NT2/D1 (cell line): ENCODE measurements at places on chromosomes 7 and 10.

GRCh38 chr7:135392701-135393100, 117.2 kb downstream of the CNOT4 start:
- no peak for DNase-seq

GRCh38 chr10:125559210-125559609, 123.8 kb downstream of the TEX36 start:
- no peak for DNase-seq

DNA sequence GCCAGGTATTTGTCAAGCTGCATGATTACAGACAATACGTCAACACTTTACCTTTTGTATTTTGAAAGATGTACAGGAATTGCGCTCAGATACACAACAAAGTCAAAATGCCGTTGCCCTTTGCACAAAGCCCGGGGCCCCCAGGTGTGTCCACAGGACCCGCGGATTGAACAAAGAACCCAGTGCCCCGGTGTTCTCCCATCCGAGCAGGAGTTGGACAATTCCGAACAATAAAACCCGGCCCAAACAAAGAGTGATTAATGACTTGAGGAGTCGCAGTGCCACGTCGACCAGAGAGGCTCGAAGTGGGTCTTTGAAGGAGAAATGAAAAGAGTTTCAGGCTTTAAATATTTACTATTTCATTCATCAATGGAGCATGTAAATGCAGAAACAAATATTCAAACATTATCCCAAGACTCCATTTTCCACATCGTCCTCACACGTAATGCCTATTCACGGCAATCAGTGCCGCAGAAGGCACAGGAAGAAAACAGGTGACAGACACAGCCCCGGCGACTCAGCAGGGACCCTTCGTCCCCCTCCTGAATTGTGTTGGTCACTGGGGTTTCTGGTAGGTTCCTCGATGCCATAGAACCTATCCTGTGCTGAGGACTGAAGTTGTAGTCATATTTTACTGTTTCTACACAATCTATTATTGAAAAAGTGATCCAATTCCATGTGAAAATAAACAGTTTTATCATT, 70.9 kb upstream of the MGMT start:
- no peak for DNase-seq

DNA sequence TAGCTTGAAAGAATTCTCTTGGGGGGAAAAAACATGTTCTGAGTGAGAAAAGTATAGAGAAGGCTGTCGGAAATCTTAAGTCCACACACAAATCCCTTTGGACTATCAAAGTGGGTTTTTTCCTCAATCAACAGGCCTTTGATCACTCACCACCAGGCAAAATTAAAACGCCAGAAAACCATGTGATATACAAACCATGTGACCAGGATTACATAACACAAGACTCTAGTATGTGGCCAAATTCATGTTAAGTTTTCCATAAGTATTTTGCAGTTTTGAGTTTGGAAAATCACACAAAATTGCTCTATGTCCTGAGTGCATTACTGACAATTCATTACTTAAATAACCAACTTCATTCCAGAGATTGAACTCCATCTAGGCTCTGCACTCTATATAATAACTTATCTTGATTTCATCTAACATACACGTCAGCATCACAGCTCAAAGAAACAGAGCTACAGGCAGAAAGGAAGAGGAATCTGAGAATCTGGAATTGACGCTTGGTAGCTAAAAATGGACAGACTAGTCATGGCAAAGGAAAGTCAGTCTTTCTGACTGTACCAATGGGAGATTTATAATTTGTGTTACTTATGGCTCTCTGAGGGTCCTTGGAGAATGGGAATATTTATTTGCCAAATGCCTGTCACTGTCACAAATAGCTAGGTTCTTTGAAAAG, 383.5 kb downstream of the SFMBT2 start:
- no peak for DNase-seq

GRCh38 chr7:17462131-17462631, 163.7 kb downstream of the AHR start:
- no peak for DNase-seq

- DNase-seq: no peak
Observed at GRCh38 chr10:5663692-5664427, 2.5 kb downstream of the ASB13 start.

DNA sequence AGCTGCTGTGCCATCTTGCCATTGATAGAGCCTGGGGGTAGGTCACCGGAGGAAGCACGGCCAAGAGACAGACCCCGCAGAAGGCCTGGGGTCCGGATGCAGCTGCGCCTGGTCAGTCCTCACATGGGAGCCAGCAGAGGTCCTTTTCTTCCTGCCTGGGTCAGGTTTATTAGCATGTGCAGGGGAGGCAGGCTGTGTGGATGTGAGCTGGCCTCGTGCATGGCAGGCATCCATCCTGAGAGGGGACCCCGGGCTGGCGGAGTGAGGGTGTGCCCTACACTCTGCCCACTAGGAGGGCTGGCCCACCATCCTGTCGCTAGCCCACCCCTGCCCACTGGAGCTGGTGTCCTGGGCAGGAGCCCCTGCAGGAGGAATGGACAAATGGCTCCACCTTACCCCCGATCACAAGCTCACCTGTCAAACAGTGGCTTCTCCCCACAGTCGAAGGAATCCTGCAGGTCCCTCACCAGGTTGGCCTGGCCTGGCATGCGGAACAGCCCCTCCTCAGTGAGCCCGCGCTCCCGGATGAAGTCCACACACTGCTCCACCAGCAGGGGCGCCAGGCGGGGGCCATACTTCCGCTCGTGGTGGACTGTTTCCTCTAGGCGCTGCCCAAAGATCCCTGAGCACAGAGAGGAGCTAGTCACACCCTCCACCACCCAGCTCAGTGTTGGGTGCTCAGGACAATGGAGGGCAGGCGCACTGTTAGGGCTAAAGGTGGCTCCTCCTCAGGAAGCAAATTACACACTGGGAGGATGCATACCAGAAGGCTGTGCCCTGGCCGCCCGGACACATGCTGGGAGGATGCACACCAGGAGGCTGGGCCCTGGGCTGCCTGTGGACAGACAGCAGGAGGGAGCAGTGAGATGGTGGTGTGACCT, 145.4 kb downstream of the ARHGAP22 start:
- DNase-seq: no peak

DNA sequence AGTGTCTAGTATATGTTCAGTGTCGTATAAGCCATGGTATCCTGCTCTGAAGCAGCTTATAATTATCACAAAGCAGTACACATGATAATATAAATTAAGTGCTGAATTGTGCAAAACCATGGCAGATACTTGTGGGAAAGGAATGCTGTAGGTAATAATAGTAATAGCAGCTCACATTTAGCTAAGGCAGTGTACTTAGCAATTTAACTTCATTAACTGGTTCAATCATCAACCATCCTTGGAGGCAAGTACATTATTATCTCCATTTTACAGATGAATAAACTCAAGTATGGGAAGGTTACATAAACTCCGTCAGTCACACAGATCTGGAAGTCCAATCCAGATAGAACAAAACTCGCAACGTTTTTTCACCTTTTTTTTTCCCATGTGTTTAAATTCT, 21.6 kb upstream of the RNF148 start:
- DNase-seq: no peak

DNA sequence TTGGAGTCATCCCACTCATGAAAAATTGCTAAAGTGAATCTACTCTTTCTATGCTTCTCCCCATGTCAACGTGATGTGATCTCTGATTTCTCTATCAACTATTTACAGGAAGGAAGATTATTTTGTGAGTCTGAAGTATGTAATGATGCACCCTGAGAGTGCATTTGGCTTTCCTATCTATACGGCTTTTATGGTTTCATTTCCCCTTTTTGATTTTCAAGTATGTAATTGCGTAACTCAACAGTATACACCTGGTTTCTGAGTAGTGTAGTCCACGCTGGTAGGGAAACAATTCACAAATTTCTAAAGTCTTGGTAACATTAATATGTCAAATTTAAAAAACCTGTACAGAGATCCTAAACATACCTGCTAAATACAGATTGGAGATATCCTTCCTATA, 194.7 kb upstream of the SEMA3A start:
- no peak for DNase-seq

DNA sequence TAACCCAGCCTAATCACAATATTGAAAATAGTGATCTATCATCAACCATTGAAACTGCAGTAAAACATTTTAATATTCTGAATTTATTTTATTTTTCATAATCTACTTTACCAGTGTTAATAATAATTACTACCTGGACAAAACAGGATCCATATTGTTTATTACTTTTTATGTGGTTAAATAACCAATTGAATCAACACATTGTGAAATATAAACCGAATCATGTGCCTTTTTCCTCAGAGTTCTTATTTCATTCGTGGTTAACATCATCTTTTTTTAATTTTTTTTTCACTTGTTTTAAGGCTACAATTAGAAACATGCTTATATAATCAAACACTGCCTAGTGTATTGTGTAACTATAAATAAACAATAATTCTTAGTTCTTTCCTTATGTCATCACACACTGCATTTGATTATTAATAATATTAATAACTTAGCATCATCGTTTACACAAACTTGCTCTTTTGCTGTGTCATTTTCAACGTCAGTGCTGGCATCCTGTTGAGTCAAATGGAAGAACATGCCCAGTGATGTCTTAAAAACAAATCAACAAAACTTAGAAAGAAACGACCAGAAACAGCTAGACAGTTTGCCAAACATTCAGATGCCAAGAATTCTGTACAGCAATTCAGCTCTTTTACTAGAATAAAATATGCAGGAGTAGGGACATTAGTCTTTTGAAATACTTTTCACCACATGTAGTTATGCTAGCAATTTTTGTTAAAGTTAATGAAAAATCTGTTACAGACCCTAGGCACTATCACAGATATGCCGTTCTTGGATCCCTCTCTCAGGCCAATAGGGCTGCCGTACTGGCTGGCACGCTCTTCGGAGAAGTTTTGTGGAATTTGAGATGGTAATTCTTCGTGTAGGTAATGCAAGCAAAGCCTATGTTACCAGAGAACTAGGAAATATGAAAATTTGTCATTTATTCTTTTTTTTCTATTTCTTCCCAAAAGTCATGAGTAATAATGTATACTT, 330.4 kb upstream of the SEMA3A start:
- no peak for DNase-seq

DNA sequence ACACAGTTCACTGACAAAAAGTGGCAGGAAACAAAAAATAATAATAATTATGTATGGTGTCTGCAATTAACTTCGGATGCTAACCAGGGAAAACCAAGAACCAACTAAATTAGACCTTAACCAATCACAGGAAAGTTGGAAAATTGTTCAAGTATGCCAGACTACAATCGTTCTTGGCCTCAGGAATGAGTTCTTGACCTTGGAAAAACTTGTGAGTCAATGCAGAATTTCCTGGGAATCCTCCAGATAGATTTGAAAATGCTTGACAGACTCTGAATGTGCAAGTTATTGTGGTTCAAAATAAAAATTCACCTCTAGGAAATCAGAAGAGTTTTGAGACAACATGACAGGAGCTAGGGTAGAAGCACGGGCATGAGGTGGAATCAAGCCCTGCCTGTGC, 171.5 kb downstream of the C7orf25 start:
- DNase-seq: no peak

DNA sequence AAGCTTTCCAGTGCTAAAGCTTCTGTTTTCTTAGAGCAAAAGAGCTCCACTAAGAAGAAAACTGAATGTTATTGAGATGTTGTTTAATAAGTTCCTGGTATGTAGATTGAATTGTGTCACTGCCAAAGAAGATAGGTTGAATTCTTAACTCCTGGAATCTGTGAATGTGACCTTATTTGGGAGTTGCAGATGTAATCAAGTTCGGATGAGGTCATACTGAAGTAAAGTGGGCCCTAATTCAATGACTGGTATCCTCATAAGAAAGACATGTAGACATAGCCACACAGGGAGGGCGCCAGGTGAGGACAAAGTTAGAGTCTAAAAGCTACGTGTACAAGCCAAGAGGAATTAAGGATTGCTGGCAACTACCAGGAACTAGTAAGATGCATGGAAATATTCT, 732.1 kb upstream of the C7orf33 start:
- DNase-seq: no peak

DNA sequence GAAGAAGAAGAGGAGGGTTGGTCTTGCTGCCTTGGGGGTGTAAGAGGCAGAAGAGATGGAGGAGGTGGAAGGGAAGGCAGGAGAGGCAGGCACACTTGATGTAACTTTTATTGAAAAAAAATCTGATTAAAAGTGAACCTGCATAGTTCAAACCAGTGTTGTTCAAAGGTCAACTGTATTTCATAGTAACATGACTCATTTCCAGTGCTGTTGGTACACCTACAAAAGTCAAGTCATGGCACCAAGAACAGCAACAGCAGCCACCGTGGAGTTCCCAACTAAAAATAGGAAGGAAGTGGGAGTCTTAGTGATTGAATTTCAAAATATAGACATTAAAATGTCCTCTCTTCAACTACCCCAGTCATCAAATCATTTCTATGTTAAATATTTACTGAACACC, 88.5 kb downstream of the CTNNA3 start:
- DNase-seq: no peak

DNA sequence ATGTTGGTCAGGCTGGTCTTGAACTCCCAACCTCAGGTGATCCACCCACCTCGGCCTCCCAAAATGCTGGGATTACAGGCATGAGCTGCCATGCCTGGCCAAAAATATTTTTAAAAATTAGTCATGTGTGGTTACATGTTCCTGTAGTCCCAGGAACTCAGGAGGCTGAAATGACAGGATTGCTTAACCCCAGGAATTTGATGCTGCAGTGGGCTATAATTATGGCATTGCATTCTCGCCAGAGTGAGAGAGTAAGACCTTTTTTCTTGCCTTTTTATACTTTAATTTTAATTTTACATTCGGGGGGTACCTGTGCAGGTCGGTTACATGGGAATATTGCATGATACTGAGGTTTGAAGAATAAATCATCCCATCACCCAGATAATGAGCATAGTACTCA, 86.6 kb upstream of the ZNF92 start:
- DNase-seq: no peak

DNA sequence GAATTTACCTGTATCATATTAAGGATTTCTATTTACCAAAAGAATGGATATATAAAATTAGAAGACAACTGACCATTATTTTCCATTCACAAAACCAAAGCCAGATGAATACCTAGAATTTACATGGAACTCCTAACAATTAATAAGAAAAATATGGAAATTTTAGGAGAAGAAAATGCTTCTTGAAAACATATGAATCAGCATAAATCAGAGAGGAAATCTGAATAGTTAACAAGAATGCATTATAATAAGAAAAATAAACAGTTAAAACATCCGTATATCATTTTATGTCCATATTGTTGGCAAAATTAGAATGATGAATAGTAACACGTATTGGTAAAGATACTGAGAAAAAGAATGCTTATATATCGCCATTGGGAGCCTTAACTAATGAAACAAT, 505.5 kb downstream of the NEBL start:
- no peak for DNase-seq

GRCh38 chr10:133614830-133615580, 11.6 kb downstream of the FRG2B start:
- DNase-seq: no peak

GRCh38 chr10:114647545-114648138, 10.4 kb downstream of the ABLIM1 start:
- DNase-seq: no peak
